ENCODE measurements at places on chromosomes 3 and 15. TPM values are rescaled to one million over a fixed set of nuclear protein-coding genes. Genes with fewer than 3 reads are reported as not detected.

The EFCC1 gene
- not detected for total RNA-seq

The SERPINI1 gene
- total RNA-seq, result 2.1 TPM

The PRRT3 gene
- 3.2 TPM for total RNA-seq

The CFAP91 gene
- 0.50 TPM for total RNA-seq

The TRIP4 gene
- total RNA-seq, result 7.2 TPM

The NCK1 gene
- 20.3 TPM for total RNA-seq

The GOLGA8M gene
- not detected for total RNA-seq

The SEMA3F gene
- total RNA-seq, result 40.2 TPM

The C3orf85 gene
- not detected for total RNA-seq

The ZNF620 gene
- total RNA-seq, result 0.67 TPM

The RFX7 gene
- total RNA-seq, result 3.3 TPM

The CPOX gene
- 24.5 TPM for total RNA-seq

The KLHL6 gene
- not detected for total RNA-seq

The GUCA1C gene
- not detected for total RNA-seq

The INSYN1 gene
- 0.30 TPM for total RNA-seq

The CLDND1 gene
- 80.7 TPM for total RNA-seq

The LOXL1 gene
- 112 TPM for total RNA-seq

The TNFAIP8L3 gene
- 2.1 TPM for total RNA-seq

The KCNAB1 gene
- not detected for total RNA-seq

The TUSC7 gene
- not detected for total RNA-seq

The LINGO1 gene
- total RNA-seq, result not detected

The AGTR1 gene
- total RNA-seq, result 2.8 TPM

The IREB2 gene
- 7.9 TPM for total RNA-seq

The A4GNT gene
- total RNA-seq, result not detected

The NR1I2 gene
- under 0.01 TPM for total RNA-seq

The GP5 gene
- not detected for total RNA-seq

The CCNB2 gene
- 141 TPM for total RNA-seq

The TPRG1 gene
- total RNA-seq, result not detected

The RASSF1 gene
- total RNA-seq, result 38.7 TPM

The GP9 gene
- total RNA-seq, result not detected

The CACNA2D2 gene
- 0.17 TPM for total RNA-seq

The ARHGEF3 gene
- 2.1 TPM for total RNA-seq

The DOCK3 gene
- total RNA-seq, result under 0.01 TPM

The GOLGA6A gene
- total RNA-seq, result not detected

The TMEM212 gene
- total RNA-seq, result not detected

The CNTN4 gene
- not detected for total RNA-seq

The PRSS50 gene
- total RNA-seq, result not detected

The CRABP1 gene
- not detected for total RNA-seq

The C2CD4A gene
- total RNA-seq, result not detected

The CYP1A1 gene
- total RNA-seq, result not detected

The MINAR1 gene
- 1.0 TPM for total RNA-seq

The CHRM5 gene
- total RNA-seq, result not detected

The PLA2G4D gene
- total RNA-seq, result not detected

The TERB2 gene
- total RNA-seq, result not detected

The AGBL1 gene
- not detected for total RNA-seq

Data from bronchus fibroblast of lung (primary cell).